ENCODE measurements at places on chromosomes 3 and 15.

DNA sequence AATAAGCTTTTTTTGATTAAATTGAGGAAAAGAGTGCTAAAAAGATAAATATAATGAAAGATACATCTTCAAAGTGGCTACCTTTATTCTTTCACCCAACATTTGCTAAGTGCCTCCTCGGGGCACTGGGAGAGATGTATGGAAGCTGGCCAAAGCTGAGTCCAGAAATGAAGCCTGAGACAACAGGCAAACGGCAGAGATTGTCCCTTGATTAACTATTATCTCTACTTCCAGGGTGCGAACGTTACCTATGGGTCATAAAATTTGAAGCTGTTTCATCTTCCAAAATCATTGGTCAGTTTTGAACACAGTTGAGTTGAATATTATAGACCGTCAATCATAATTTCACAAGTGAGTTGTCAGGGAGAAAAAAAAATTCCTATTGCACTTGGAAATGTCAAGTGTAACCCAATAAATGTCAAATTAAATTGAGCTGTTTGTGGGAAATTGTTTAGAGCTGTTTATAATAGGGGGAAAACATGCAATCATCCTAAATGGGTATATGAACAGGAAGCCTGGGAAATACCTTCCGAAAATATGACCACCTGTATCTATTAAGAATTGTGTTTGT, 73.9 kb downstream of the SUCLG2 start:
- no peak for DNase-seq

GRCh38 chr15:90099868-90100831, 2.1 kb downstream of the IDH2 start:
- no peak for DNase-seq

GRCh38 chr3:39108200-39108710, 775 bp downstream of the TTC21A start:
- DNase-seq: no peak

- no peak for DNase-seq
Observed at GRCh38 chr3:47865192-47865591, 62.3 kb downstream of the DHX30 start.

DNA sequence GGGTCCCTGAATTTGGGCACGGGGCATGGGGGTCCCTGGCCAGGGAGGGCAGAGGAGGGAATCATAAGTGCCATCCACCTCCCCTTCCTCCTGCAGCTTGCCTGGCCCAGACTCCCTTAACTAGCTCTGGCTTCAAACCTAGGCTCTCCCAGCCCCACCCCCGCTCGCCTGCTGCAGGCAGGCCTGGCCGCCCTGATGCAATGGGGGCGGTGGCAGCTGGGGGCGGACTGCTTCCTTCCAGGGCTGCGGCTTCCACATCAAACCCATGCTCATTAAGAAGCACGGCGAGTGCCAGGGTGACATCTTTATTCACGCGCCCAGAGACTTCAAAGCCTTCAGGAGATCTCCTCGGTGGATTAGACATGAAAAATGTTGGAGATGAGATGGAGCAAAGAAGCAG, 123.1 kb downstream of the TPRA1 start:
- no peak for DNase-seq

All from COLO829 (cell line).